ENCODE measurements at places on chromosomes 16 and 17.

DNA sequence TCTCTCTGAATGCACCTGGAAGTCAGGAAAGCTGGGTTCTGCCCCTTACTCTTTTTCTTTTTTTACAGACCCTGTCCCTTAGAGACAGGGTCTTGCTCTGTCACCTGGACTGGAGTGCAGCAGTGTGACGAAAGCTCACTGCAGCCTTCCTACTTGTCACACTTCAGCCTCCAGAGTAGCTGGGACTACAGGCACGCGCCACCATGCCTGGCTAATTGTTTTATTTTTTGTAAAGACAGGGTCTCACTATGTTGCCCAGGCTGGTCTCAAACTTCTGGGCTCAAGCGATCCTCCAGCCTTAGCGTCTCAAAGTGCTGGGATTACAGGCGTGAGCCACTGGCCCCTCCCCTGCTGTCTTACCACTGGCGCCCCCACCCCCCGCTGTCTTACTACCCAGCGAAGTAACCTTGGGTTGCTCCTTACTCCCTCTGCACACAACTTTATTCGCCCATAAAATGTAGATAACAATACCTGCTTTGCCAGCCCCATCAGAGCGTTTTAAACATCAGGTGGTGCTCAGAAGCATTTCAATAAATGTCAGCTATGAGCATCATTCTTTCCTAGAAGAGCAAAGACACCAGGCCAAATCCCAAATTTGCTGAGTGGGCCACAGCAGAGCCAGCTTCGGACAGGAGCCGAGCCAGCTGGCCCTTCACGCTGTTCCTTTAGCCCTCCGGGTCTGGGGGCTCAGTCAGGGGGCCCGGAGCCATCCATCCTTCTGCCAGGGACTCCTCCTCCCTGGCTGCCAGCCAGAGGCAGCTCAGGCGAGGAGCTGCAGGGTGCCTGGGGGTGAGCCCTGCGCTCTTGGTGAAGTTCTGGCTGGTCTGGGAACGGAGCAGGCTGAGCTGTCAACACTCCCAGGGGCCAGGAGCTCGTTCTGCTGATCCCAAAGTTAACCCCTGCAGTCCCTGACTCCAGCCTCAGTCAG lies 24.4 kb downstream of the SRL start:
- no peak for DNase-seq

DNA sequence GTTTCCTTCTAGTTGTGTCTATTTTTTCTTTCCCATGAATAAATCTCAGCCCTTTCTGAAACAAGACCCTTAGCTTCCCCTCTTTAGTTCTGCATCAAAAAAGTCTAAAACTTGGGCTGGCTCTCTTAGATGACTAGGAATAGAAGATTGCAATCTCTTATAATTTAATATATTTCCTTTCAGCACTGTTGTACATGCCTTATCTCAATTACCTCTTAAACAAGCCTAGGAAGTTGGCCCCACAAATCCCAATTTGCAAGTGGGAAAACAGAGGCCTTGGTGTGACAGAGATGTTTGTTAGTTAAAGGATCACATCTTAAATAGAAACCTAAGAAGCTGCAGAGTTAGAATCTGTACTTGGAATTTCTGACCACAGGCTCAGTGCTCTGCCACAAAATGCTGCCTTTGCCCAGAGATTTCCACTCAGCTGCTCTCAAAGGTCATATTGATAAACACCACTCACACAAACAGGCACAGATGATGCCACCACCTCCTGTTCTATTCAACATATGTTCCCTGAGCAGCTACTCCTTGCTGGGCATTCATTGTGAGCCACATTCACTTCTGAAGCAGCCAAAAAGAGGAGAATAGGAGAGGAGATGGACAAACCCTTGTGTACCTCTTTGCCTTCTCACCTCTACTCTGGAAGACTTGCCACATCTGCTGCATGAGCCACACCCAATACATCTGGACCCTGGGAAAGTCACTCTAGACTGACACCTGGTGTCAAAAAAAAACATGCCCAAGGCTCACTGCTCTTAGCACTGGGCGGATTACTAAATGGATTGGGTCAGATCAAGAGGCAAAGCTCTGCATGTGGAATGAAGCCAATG lies 5.5 kb downstream of the CCDC182 start:
- DNase-seq = peak; percentile 57

- DNase-seq = no peak
These were observed 4.0 kb downstream of the CDH15 start for GRCh38 chr16:89175280-89176146.

- peak; percentile 99 for DNase-seq
These were observed at the start of the genes HCFC1R1 and THOC6 for GRCh38 chr16:3023669-3024478. Gene HCFC1R1, minus strand, starts transcription at chr16:3023942. Its CDS starts 1 bp downstream, at chr16:3023941. Gene THOC6, plus strand, starts transcription at chr16:3024035. Its CDS starts 292 bp downstream, at chr16:3024327.

- DNase-seq = peak; percentile 39
These were observed 83.6 kb downstream of the RGS9 start for GRCh38 chr17:65220732-65221131.

DNA sequence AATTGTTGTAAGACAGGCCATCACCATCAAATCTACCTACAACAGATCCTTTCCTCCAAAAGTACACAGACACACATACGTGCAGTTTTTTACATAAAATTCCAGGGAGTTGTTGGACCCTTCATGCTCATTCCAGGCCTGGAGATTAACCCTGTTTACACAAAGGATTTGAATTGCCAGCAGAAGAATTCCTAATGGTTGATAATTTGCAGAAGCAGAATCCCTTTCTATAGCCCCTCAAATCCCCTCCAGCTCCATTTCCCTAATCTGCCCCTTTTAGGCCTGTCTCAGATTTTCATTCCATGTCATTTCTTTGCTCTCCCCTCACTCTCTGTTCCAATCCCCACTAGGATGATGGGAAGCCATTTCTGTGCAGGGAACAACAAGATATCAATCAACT lies 102.9 kb upstream of the TOX3 start:
- DNase-seq = no peak
